Activated T-cell treated with anti-CD3 and anti-CD28 coated beads for 24 hours (primary cell): ENCODE measurements at places on chromosomes 3 and 15.

DNA sequence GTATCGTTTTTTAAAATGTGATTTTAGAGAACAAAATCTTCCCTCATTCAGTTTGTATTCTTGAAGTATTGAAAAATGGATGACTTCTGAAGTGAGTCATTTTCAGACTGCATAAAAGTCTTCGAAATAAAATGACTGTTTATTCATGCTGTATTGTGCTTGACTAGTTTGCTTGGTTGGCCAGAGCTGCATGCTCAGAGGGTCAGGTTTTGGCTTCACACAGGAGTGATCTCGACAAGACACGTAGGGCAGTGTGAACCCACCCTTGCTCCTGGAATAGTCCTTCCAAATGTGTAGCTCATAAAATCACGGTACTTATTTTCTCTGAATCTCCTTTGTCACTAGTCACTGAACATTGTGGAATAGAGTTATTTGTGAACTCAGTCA is 73.3 kb downstream of the FNDC3B start:
- DNase-seq, result no peak

DNA sequence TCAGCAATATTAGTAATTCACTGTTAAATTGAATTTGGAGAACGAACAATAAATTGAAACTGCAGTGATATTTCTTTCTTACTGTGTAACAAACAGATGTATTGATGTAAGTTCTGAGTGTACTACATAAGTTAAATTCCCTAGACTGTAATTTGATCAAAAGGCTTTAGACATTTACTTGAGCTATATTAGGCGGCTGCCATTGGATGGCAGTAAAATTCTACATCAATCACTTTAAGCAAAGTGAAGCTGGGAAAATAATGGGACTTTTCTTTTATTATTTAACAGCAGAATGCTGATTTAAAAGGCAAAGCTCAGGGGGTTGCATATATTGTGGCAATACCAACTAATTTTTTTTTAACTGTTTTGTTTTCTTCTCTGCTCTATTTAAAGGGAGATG is 212.6 kb upstream of the PLSCR5 start:
- DNase-seq, result no peak

DNA sequence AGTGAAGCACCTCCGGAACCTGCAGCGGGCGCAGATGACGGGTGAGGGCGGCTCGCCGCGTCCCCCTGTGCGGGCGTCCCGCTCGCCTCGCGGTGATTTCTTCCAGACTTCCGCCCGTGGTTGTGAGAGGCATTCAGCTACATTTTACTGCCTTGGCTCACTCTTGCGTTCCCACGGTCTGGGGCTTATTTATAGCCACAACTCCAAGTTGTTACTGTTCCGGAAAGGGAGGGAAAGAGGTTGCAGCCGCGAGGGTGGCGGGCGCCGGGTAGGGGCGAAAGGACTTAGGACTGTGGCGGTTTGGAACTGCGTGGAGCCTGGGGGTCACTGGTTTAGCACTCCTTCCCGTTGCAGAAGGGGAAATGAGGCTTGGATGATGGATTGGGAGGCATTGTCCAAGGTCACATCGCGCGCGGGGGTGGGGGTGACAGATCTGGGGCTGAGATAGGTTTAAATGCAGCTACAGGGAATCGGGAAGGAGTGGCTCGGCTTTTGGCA is 1.1 kb downstream of the HES1 start:
- no peak for DNase-seq

DNA sequence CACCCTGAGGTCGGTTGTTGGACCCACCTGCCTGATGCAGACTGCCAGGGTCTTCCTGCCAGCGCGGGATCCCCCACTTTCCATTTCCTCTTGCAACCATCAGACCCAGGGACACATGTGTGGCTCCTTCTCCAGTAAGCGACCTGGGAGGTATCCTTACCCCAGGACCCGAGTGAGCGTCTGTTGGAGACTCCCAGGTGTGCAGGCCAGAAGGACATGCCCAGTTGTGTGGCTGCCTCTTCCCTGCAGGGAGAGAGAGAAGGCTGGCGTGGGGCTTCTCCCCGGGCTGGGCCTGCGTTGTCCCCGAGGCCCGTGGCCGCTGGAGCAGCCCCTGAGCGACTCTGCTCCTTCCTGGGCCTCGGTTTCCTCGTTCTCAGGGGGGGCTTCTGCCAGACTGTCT is 56.8 kb downstream of the APBA2 start:
- no peak for DNase-seq

- DNase-seq, result no peak
Measured at GRCh38 chr15:77507143-77507897, 86.6 kb downstream of the HMG20A start.

DNA sequence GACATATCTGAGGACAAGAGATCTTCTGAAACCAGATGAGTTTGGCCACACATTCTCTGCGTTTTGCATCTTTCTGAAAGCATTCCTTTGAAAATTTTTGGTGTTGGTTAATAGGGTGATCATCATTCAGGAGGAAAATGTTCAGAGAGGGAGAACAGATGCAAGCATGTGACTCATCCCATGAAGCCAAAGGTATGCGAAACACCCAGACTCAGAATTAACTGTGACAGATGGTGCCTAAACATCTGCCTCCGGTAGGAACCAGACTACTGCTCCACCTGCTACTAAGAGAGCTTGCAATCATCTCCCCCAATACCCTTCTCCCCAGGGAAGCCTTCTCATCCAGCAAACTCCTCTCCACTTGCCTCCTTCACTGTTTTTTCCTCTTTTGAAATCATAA is 46.2 kb downstream of the TRIM69 start:
- DNase-seq, result no peak

DNA sequence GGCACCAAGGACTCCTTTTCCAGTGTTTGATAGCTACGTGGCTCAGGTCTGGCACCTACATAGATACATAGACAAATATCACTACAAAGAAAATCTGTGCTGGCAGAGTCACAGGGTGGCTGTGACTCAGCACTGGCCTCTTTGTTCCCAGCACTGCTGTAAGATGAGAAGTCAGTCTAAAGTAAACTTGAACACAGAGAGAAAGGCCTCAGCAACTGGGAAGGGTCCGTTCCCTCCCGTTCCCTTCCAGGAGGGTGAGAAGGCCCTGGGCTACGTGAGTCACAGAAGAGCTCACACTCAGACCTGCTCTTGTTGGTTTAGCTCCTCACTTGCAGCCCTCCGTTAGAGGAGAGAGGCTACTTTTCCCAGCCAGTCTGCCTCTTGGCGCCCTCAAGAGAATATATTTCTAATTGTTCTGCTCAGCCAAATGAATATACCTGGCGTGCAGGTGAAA is 23.1 kb downstream of the ANXA2 start:
- DNase-seq, result no peak

- DNase-seq, result no peak
Measured at GRCh38 chr3:57961828-57962447, 46.3 kb upstream of the FLNB start.

DNA sequence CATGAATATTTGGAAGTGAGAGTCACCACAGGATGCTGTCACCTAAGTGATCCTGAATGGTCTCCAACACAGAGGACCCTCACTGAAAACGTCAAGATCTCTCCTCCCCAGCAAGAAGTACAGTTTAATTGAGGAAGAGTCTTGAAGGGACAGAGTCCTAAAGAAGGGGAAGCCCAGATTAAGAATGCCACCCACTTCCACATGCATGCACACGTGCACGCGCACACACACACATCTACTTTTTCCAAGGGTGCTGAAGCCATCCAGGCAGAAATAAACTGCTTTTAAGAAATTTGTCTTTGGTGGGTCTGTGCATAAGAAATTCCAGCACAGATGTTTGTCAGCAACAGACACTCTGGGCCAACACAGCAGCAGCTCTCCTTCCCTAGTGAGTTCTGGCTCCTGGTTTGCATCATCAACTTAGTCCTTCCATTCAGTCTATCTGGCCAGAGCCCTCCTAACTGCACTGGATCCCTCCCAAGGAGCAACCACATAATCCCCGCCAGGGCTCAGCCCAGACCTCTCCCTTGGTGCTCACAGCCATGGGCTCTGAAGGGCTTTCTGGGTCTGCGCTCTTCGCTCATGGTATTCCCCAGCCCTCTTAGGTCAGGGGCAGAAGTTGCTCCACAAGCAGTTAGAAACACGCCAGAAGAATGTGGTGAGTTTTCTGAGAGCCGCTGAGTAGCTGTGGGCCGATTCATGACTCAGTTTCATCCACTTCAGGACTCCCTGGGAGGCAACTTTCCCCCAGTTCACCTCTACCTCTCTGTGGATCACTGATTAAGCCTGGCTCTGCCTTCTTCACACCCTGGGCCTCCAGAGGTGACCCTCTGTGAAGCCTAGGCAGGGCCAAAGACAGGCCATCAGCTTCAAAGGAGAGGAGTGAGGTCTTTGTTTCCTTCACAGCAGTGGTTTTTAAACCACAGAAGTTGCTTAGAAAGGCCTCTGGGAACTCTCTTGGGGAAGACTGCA is 132.6 kb upstream of the LIPC start:
- no peak for DNase-seq

- DNase-seq, result no peak
Measured at GRCh38 chr3:127755305-127755681, 67.0 kb downstream of the MGLL start.

DNA sequence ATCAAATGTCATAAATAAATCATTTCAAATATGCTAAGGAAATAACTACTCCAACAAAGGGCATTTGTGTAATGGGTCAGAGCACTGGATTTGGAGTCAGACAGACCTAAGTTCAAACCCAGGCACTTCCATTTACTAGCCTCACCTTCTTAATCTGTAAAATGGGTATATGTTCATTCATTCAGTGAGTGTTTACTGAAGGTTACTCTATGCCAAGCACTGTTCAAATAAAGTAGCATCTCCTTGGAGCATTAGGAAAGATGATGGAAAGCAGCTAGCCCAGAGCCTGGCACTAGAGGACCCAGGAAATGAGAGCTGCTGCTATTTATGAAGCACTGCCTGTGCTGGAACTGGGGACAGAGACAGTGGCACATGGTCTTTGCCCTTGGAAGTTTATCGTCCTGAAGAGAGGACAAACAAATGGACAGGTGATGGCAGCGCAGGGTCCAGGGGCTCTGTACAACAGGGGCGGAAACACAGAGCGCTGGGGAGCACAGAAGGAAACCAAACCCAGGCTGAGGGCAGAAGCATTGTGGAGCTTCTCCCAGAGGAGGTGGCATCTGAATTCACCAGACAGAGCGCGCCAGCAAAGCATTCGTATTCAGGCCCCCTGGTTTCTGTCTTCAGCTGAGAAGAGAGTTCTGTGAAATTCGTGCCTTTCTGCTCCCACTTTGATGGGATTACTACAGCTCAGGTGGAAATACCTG is 19.0 kb downstream of the TM4SF4 start:
- no peak for DNase-seq

DNA sequence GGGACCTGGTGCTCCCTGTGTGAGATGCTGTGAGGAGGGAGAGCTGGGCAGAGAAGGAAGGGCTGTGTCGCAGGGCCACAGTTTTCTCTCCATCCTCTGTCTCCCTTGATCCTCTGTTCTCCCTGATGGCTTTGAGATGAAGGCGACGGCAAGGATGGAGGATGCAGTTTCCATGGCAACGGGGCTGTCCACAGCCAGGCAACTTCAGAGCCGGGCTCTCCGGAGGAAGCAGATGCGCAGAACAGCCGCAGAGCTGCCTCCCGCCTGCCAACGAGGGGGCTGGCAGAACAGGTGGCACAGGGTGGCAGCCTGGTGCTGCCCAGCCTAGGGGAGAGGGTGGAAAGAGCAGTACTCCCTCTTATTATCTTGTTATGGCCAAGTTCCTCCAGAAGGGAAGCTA is 9.9 kb upstream of the GRM2 start:
- no peak for DNase-seq

DNA sequence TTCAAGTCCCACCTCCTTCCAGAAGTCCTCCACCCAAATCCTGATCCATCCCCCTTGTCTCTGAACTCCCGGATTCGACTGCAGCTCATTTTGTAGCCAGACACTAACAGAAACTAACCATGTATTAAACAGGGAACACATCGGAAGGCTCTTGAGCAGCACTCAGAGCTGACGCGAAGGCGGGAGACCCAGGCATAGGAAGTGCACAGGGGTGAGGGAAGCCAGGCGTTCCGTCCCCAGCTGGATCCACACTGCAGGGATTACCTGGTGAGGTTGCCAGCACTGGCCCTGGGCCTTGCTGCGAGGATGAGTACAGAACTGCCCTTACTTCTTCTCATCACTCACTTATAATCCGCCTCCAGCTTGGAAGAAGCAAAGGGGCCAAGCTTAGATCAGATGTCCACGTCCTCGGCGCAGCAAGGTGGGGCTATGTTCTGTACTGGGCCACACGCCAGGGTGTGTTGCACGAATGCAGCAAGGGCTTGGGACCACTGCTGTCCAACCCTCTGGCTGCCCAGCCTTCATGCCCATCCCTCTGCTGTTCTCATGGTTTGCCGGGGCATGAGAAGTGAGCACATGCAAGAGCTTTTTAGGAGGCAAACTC is 124.2 kb upstream of the SMAD3 start:
- no peak for DNase-seq
